ENCODE measurements at places on chromosomes 2 and 18. TPM values are rescaled to one million over a fixed set of nuclear protein-coding genes. Genes with fewer than 3 reads are reported as not detected.
A peak's percentile ranks its signal among the peaks of the same experiment; 100 is the strongest.

DNA sequence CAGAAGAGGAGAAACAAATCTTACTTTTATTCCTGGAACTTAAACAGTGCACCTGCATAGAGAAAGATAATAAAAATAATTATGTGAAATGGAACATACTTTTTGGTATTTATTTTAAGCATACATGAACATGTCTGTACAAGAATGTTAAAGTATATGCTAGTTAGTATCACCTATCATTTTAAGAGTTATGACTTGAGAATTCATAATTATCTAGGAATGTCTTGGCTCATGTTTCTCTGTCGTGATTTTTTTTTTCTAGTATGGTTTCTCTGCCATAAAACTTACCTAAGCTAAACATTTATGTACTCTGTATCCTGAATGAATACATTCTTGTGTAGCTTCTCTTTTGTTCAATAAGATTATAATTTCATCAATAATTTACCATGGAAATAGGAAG lies 4.2 kb downstream of the SERPINB7 start:
- H3K27me3 ChIP-seq: no peaks in the 10 kb centered on the region
- DNase-seq: no peak
- no peak overlapping the region for H3K4me3 ChIP-seq
- no peaks in the 10 kb centered on the region for H3K4me1 ChIP-seq

DNA sequence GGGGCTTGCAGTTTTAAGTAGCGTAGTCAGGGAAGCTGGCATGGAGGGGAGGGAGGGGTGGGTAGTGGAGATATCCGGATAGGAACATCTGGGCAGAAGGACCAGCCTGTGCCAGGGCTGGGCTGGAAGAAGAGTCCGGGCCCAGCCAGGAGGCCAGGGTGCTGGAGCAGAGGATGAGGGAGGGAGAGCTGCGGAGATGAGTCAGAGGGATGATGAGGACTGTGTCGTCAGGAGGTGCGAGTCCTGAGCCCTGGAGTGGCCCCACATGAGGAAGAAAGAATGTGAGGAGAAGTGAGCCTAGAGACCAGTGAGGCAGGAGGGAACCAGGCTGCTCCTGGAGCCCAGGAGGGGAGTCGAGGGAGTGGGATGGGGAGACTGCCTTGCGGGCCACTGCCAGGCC lies 82.4 kb downstream of the CTIF start:
- H3K36me3 ChIP-seq: no peaks in the 10 kb centered on the region
- no peaks in the 10 kb centered on the region for H3K27me3 ChIP-seq
- no peak overlapping the region for H3K4me3 ChIP-seq
- H3K4me1 ChIP-seq: no peaks in the 10 kb centered on the region

DNA sequence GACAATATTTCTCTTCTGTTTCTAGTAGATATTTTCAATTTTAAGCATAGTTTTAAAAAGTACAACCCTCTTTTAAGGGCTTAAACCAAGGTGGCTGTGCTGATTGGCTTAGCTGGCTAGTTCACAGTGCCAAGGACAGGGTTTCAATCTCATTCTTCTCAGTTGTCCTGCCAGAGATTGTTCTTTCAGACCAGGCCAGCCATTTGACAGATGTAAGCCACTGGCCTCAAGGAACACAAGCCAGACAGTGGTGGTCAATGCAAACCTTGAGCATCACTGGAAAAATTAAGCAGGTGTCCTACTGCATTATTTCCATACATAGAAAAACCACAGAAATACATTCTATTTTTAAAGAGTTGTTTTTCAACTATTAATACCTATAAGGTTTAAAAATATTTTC lies 5.9 kb downstream of the RNF103 start:
- no peak overlapping the region for H3K4me3 ChIP-seq
- no peaks in the 10 kb centered on the region for H3K36me3 ChIP-seq
- H3K27ac ChIP-seq: no peak overlapping the region
- H3K4me1 ChIP-seq: peaks cover 37% of the 10 kb centered on the region
- DNase-seq: no peak

DNA sequence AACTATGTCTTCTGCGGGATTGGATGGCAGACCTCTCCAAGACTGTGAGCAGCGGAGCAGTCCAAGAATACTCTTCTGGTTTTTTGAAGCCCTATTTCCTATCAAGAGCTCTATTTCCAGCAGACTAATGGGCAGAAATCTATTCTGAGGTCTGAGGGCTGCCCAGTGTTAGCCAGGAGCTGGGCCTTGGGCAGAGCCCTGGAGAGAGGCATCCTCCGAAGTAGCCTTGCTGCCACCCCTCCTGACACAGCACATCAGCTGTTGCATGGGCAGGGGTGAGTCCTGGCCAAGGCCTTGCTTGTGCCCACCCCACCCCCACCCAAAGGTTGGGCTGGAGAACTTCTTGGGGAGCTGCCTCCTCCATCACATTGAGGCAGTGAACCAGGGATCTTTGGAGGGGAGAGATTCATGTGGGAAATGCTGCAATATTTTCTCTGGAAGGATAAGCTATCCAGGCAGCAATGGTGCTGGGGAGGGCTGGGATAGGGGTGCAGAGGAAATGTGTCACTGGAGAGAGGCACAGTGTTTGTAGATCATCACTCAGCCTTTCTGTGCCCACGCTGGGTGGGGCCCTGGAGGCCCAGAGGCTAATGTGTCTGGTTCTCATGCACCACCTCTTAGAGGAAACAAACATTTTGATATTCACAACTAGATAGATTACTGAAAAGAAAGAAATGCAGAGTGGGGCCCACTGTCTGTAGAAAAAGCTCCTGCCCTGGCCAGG lies 104.7 kb downstream of the VSNL1 start:
- no peak overlapping the region for H3K27ac ChIP-seq
- H3K36me3 ChIP-seq: no peaks in the 10 kb centered on the region
- no peak for DNase-seq
- H3K27me3 ChIP-seq: no peaks in the 10 kb centered on the region

DNA sequence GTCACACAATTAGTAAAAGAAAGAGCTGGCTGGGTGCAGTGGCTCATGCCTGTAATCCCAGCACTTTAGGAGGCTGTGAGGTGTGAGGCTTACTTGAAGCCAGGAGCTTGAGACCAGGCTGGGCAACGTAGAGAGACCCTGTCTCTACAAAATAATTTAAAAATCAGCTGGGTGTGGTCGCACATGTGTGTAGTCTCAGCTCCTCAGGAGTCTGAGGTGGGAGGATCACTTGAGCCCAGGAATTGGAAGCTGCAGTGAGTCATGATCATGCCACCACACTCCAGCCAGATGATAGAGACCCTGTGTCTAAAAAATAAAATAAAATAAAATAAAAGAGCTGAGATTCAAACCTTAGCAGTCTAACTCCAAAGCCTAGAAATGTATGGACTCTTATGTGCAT lies 39.0 kb upstream of the NEDD4L start:
- H3K4me3 ChIP-seq: no peak overlapping the region
- no peak for DNase-seq
- no peaks in the 10 kb centered on the region for H3K27me3 ChIP-seq

- H3K27me3 ChIP-seq: no peaks in the 10 kb centered on the region
- H3K4me1 ChIP-seq: peaks cover 22% of the 10 kb centered on the region
- peak overlapping the region; percentile 53 for H3K4me3 ChIP-seq
- H3K36me3 ChIP-seq: no peaks in the 10 kb centered on the region
These were observed 87.3 kb downstream of the HNRNPLL start for GRCh38 chr2:38515155-38516074.

- H3K4me3 ChIP-seq: no peak overlapping the region
- peaks cover 16% of the 10 kb centered on the region for H3K36me3 ChIP-seq
- no peaks in the 10 kb centered on the region for H3K27me3 ChIP-seq
- no peaks in the 10 kb centered on the region for H3K4me1 ChIP-seq
- no peak for DNase-seq
These were observed 122.6 kb downstream of the GBX2 start for GRCh38 chr2:236045251-236046235.

DNA sequence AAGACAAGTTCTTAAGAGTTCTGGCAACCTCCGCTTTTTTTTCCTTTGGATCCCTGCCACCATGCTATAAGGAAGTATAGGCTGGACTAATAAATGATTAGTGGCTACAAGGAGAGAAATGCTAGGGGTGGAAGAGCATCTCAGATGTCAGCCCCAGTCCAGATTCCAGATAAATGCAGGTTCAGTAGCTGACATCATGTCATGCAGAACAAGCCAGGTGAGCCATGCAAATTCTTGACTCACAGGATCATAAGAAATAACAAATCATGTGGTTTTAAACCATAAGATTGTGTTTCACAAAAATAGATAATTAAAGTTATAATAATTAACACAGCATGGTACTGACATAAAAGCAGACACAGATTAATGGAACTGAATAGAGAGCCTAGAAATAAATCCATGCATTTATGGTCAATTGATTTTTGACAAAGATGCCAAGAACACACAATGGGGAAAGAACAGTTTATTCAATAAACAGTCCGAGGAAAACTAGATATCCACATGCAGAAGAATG lies 152.9 kb upstream of the SESTD1 start:
- no peak for DNase-seq
- no peak overlapping the region for H3K27ac ChIP-seq
- H3K4me3 ChIP-seq: no peak overlapping the region
- no peaks in the 10 kb centered on the region for H3K27me3 ChIP-seq

DNA sequence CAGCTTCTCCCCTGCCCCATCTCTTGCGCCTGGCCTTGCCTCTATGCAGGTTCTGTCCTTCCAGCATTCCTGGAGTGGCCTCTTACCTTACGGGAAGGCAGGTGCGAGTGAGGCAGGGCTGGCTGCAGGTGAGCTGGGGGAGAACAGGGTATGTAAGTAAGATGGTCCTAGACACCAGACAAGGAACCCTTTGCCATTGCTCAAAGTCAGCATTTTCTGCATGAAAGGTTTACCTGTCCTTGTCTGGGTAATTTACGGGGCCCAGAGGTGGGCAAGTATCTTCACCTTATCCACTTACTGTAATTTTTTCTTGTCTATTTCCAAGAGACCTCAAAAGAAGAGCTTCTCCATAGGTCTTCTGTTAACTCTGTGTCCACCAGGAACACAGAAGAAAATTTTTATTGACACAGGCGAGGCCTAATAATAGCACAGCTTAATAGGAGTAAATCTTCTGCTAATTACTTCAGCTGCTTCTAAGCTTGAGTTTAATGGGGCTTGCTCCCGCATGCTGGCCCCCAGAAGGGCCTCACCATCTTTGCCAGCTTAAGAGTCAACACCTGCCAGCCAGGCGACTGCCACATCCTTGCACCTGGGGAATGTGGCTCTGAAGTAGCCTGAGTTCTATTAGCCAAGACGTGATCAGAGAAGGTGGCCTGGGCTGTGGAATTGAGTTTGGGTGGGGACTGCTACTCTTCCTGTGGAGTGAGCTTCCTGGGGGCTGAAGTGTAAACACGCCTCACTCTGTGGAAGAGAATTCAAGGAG lies 27.1 kb downstream of the PCARE start:
- H3K4me3 ChIP-seq: no peak overlapping the region
- H3K27ac ChIP-seq: no peak overlapping the region
- no peaks in the 10 kb centered on the region for H3K27me3 ChIP-seq

DNA sequence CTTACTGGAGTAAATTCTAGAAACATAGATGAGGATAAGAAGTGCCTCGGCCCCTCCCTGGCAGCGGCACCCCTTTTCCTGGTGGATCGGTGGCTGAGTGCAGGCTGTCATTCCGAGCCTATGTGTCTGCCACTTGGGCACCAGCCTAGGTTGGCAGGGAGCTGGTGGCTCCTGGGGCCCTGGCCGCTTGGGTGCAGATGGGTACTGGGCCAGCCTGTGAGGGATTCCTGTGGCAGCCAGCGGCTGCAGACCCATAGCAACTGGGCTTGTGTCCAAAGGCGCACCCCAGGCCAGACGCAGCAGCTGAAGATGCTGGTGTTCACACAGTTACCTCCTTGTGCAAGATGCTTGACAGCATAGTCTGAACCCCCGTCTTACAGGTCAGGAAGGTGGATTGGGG lies 2.8 kb downstream of the SNORC start:
- H3K4me3 ChIP-seq: no peak overlapping the region
- H3K27ac ChIP-seq: no peak overlapping the region
- peak; percentile 30 for DNase-seq
- H3K36me3 ChIP-seq: no peaks in the 10 kb centered on the region
- no peaks in the 10 kb centered on the region for H3K27me3 ChIP-seq

DNA sequence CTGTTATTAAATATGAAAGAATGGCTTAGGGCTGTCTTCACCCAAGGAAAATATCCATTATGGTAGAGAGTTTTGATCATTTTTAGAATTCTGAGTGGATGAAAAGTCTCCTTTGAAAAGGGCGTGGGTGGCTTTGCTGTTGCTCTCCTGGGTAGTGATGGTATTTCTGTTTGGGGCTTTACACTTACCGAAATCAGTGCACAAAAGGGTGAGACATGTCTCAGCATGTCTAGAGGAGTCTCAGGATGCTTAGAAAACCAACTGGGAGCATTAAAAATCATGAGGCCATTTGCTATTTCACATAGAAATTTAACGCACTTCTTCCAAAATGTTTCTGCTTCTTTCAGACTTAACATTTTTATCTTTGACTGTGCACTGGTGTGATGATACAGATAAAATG lies 49.6 kb downstream of the ZCCHC2 start:
- no peaks in the 10 kb centered on the region for H3K27me3 ChIP-seq
- no peak for DNase-seq
- no peaks in the 10 kb centered on the region for H3K4me1 ChIP-seq
- H3K36me3 ChIP-seq: peaks cover 100% of the 10 kb centered on the region
- H3K4me3 ChIP-seq: no peak overlapping the region

DNA sequence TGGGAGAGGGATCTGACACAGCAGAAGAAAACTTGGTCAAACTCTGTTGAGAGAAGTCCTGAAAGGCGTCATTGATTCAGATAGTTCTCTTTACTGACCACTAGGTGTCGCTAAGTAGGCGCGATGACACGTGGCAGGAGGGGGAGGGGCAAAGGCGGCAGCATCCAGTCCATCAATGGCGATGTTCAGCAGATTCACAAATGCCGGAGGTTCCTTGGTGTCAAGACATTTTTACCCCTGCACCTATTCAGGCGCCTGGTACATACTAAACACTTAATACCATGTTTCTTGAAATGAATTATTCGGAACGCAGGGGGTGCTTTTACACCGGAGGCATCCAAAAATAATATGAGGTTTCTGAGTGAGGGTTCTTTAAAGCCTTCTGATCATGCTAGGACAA lies 3.0 kb upstream of the PLEK start:
- H3K36me3 ChIP-seq: no peaks in the 10 kb centered on the region
- H3K27me3 ChIP-seq: no peaks in the 10 kb centered on the region
- no peaks in the 10 kb centered on the region for H3K4me1 ChIP-seq
- H3K4me3 ChIP-seq: no peak overlapping the region
- no peak overlapping the region for H3K27ac ChIP-seq

DNA sequence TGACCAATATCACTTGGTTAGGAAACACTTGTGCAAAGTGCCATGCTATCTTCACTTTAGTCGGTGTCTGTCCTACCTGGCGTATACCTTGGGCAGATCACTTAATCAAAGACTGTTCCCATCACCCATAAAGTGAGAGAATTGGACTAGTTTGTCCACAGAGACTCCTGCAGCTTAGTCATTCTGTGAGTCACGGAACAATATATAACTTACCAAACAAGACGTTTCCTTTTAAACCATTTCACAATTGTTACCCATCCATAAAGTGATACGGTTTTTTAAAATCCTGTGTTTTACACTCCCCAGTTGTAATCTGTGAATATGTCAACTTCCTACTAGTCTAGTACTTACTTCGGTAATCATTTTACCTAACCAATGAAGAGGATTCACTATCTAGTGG lies 499.3 kb upstream of the SMIM21 start:
- H3K4me3 ChIP-seq: no peak overlapping the region
- no peak overlapping the region for H3K27ac ChIP-seq
- H3K4me1 ChIP-seq: peaks cover 6% of the 10 kb centered on the region
- H3K36me3 ChIP-seq: no peaks in the 10 kb centered on the region
- no peak for DNase-seq

GRCh38 chr2:236934166-236934565 lies 151.5 kb upstream of the COPS8 start:
- H3K4me3 ChIP-seq: no peak overlapping the region
- no peaks in the 10 kb centered on the region for H3K27me3 ChIP-seq
- no peak overlapping the region for H3K27ac ChIP-seq
- no peaks in the 10 kb centered on the region for H3K4me1 ChIP-seq
- DNase-seq: no peak

UBR3 gene
- 202 TPM for total RNA-seq

LRP1B gene
- 3.3 TPM for total RNA-seq

FRZB gene
- total RNA-seq: 1.3 TPM

TOGARAM2 gene
- 16.4 TPM for total RNA-seq

ECEL1 gene
- total RNA-seq: 1.0 TPM
